Retina (tissue), 1 donor: ENCODE measurements at places on chromosomes 11 and 22.

DNA sequence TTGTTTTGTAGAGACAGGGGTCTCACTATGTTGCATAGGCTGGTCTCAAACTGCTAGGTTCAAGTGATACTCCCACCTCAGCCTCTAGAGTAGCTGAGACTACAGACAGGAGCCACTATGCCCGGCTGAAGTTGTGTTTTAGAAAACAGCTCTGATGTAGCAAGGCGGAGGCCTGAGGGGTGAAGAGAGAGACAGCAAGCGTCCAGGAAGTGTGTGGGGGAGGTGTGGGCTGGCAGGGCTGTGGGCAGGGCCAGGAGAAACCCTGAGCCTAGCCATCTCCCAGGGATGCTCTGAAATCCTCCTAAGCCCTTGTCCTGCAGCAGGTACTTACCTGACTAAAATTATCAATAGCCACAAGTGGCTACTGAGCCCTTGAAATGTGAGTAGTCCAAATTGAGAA, 16.1 kb upstream of the RPS3 start:
- no peak for DNase-seq

DNA sequence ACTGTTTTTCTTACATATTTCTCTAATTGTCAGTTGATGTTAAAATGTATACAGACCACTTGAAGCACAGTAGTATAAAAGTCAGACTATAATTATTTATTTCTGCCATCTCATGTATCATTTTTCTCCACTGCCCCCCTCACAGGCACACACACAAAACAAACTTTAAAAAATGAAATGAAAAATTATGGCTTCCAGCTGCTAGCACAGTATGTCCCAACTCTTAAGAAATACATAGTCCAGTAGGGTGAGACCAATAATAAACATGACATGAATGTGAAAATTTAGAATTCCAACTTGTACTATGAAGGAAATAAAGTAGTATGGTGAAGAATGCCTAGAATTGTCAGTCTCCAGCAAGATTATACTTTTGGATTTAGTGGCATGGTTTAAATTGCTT, 1247.9 kb downstream of the JRKL start:
- DNase-seq, result no peak

DNA sequence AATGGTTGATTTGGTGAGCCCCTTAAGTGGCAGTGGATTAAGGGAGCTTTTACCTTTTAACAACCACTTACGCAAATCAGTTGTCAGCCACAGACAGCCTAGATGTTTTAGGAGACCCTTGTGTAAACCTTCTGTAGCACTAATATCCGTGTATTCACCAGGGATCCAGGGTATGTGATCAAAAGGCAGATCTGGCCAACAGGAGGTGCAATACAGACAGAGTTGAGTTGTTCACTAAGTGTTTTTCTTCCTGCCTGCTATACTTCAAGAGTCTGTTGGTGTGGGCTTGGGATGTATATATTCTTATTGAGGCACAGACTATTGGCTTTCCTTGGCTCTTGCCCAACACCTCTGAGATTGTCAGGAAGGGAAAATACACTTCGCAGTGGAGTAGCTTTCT, 175.1 kb downstream of the FAT3 start:
- DNase-seq, result no peak

DNA sequence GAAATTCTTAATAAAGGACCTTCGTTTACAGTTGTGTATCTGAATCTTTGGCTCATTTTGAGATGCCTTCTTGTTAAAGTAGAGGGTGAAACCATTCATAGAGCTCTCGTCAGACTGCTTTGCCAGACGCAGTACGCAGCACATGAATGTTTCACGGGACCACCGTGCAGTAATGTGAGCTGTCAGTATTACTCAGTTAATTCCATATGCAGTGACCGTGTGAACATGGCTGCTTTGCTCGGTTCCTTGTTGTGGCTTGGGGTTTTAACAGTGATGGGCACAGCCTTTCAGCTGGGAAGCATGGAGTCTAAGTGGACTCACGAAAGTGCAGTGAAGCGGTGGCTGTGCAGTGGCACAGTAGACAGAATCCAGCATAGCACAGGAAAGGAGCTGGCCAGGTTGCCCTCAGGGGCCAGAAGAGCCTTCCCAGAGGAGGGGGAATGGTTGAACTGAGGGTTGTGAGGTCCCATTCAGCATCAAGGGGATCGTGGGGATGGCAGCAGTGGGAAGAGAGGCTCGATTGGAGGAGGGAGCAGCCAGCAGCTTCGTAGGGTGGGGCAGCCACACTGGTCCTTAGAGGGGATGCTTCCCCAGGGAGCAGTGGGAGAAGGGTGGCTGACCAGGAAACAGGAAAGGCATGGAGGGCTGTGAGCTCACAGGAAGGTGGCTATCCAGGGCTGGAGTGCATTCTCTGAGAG, 31.4 kb downstream of the PPFIA1 start:
- peak; percentile 71 for DNase-seq

DNA sequence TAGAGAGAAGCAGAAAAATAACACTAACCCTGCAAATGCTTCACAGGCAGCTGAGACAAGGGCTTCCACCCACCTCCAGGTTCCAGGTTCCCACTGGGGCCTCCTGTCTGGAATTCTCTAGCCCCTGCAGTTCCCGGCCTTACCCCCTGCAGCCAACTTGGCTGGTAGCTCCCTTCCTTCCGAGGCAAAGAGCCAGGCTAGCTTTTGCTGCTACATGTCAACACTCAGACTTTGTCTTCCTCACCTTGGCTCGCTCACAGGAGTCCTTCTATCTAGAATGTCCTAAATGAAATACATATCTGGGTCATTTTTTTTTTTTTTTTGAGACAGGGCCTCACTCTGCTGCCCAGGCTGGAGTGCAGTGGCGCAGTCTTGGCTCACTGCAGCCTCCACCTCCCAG, 9.9 kb upstream of the TTLL1 start:
- no peak for DNase-seq

DNA sequence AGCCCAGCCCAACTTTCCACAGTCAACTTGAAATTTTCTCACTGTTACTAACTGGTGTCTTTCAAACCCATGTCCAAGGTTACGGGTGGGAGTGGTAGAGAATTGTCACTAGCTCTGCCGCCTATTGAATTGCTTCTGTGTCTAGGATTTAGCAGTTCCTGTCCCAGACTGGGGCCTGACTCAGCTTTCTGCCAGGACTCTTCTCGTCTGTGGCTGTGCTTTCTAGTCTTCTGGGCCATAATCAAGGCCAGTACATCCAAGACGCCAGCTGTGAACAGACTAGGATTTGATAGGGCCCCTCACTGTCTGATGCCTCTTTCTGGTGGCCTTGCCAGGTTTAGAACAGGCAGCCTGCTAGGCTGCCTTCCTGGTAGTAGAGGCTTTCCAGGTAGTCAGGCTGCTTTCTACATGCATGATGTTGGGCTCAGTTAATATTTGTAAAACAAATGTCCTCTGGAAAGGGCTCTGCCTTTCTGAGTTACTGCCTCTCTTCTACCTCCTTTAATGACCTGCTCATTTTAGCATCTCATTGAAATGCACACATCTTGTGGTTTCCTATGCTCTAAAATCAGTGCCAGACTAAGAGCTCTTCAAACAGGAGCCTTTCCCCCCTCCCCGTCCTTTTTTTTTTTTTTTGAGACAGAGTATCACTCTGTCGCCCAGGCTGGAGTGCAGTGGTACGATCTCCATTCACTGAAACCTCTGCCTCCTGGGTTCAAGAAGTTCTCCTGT, 13.1 kb upstream of the HIKESHI start:
- DNase-seq, result no peak

DNA sequence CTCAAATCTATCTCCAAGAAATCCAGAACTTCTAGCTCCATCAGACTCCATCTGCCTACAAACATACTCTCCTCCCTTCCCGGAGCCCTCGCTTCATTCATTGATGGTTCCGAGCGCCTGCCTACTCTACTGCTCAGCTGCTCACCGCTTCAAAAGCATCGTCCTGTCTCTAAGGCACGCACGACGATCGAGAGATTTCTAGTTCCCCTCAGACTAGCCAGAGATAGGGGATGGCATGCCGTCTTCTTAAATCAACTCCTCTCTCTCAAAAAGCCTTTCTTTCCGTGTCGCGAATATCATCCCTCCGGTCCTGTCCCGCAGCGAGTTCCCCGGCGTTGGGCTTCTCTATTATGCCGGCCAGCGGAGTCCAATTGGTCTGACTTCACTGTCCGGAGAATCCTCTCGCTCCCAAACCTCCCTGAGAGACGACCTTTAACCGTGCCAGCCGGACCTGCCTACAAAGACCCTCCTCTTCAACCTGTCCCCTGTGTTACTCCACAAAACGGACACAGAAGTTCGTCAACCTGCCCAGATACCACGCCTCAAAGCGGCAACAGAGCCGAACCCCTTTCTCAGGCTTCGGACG, 592 bp downstream of the EEF1G start:
- no peak for DNase-seq

DNA sequence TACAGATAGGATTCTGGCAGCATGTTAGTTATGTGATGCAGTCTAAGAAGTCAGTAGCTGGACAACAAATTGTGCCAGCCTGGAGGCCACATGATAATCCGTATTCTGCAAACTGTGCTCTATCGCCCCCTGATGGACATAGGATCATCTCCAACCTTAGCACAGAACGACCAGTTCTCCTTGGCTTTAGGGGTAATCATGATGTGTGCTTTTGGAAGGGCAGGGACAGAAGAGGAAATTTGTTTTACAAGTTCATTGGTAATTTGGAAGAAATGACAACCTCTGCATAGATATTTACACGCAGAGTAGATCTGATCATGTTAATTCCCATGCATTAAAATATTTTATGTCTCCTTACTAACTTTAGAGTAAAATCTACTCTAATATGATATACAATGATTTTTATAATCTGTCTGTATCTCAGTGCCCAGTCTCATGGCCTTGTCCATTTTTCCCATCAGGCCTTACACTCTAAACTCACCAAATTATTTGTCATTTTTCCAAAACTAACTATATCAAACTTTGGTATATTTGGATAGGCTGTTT, 12.1 kb downstream of the OR10D3 start:
- DNase-seq, result peak; percentile 36

GRCh38 chr11:9700105-9700801, 36.4 kb downstream of the SWAP70 start:
- no peak for DNase-seq

- no peak for DNase-seq
Measured at GRCh38 chr11:490930-491260, 16.1 kb downstream of the RNH1 start.

- peak; percentile 56 for DNase-seq
Measured at GRCh38 chr11:118918128-118918685, 7.5 kb downstream of the BCL9L start.

GRCh38 chr22:41288245-41288946, 2.4 kb upstream of the RANGAP1 start:
- no peak for DNase-seq

GRCh38 chr11:112705148-112705547, 256.1 kb upstream of the NCAM1 start:
- no peak for DNase-seq

DNA sequence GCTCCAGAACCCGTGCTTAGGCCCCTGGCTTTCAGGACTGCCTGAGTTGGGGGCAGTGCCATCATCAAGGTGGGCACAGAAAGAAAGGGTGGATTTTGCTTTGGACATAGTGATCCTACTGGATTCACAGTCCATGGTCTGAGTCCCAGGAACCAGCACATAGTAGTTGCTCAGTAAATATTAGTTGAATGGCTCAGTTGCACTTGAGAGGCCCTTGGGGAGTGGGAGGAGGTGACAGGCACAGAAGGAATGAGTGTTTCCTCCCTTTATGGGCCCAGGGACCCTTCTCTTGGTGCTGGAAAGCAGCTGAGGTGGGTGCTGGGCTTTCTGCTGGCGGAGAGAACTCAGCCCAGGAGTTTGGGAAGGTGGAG, 16.6 kb downstream of the ARHGEF17 start:
- DNase-seq, result no peak

GRCh38 chr11:7520981-7521487, 7.2 kb downstream of the PPFIBP2 start:
- DNase-seq, result no peak

- DNase-seq, result no peak
Measured at GRCh38 chr11:33268945-33269540, 11.9 kb downstream of the HIPK3 start.

GRCh38 chr11:6629892-6630631, 10.8 kb upstream of the TPP1 start:
- DNase-seq, result peak; percentile 63

- DNase-seq, result peak; percentile 11
Measured at GRCh38 chr11:17206463-17206862, 1.3 kb downstream of the PIK3C2A start.

DNA sequence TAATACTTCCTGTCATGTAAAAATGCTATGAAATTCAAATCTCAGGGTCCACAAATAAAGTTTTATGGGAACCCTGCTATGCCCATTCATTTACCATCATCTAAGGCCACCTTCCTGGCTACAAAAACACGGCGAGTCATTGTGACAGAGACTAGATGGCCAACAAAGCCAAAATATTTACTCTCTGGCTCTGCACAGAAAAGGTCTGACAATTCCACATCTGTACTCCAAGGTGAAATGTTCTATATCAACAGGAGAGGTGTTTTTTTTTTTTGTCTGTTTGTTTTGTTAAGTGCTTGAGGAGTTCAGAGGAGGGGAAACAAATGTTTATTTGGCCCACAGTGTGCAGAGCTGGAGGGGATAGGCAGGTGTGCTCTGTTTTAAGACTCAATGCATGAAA, 18.6 kb upstream of the TMA7B start:
- DNase-seq, result no peak

DNA sequence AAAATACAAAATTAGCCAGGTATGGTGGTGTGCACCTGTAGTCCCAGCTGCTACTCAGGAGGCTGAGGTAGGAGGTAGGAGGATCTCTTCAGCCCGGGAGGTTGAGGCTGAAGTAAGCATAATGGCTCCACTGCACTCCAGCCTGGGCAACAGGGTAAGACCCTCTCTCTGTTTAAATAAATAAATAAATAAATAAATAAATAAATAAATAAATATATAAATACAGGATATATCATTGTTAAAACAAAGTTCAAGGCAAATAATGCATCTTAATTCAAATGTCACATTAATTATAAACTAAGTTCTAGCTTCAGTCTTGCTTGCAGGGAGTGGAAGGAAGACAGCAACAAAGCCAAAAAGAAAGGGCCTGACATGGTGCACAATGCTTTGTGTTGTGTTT, 44.5 kb upstream of the PANX1 start:
- no peak for DNase-seq
